PC-3 (cell line): ENCODE measurements at places on chromosomes 7 and 10. TPM values are rescaled to one million over a fixed set of nuclear protein-coding genes. Genes with fewer than 3 reads are reported as not detected.

Gene CHRM2
- not detected in 2 replicates for total RNA-seq

Gene PLOD3
- total RNA-seq: 60.8 and 66.6 TPM in 2 replicates

Gene TMEM139
- 5.2 and 6.2 TPM in 2 replicates for total RNA-seq

Gene PRF1
- not detected in 2 replicates for total RNA-seq

Gene TMEM225B
- not detected in 2 replicates for total RNA-seq
